ENCODE measurements at places on chromosomes 1 and 21.

DNA sequence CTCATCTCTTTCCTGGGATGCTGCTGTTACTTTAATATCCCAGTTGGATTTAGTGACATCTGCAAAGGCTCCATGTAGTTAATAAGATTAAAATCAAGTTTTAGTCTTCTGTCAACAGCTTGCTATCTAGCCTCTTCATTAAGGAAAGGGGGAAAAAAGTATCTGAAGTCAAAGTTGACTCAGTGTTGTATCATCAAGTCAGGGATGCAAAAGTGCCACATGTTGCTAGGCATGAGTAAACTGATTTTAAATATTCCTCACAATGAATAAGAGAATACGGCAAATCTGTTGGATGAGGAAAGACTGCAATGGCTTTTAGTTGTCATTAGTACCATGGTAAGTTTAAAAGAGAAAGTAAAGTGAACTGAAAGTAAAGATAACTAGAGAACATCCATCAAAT, 383.2 kb upstream of the ZRANB2 start:
- DNase-seq: no peak

- no peak for DNase-seq
Measured at GRCh38 chr21:44884097-44884496, 10.6 kb upstream of the PTTG1IP start.

DNA sequence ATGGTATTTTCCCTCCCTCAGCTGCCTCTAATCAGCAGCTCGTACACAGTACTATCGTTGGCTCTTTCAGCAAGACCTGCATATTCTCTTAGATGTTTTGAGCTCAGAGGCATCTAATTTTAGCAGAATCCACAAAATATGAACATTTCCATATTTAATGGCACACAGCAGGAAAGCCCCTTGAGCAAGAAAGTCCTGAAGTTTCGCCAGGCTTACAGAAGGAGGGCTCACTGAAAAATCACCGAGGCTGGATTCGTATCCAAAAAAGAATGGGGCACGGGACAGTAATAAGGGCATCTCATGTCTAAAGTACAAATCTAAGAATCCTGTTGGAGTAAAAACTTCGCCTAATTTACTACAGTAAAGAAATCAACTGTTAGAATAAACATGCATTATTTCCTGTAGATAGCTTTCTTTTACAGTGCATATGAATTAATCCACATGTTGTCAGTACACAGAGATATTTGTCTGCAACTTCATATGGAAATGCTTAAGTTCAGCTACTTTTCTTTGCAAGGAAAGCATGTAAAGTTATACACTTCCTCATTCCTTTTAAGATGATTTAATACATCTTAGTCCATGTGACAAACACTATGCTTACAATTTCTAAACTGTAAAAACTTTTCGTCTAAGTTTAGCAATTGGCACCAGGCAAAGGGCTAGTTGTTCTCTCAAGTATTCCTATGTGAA, 1205.3 kb upstream of the ADGRL4 start:
- DNase-seq: no peak

DNA sequence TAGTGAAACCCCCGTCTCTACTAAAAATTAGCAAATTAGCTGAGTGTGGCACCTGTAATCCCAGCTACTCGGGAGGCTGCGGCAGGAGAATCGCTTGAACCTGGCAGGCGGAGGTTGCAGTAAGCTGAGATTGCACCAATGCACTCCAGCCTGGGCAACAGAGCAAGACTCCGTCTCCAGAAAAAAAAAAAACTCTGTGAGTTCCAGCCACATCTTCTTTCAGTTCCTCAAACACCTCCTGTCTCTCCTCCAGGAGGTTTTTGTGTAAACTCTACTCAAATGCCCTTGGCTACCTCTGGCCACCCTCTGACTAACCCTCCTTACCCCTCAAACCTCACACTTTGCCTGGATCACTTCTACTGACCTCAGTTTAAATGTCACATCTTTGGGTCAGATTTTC, 38.1 kb downstream of the RCSD1 start:
- no peak for DNase-seq

GRCh38 chr1:89425056-89425455, 61.2 kb downstream of the GBP6 start:
- DNase-seq: no peak

DNA sequence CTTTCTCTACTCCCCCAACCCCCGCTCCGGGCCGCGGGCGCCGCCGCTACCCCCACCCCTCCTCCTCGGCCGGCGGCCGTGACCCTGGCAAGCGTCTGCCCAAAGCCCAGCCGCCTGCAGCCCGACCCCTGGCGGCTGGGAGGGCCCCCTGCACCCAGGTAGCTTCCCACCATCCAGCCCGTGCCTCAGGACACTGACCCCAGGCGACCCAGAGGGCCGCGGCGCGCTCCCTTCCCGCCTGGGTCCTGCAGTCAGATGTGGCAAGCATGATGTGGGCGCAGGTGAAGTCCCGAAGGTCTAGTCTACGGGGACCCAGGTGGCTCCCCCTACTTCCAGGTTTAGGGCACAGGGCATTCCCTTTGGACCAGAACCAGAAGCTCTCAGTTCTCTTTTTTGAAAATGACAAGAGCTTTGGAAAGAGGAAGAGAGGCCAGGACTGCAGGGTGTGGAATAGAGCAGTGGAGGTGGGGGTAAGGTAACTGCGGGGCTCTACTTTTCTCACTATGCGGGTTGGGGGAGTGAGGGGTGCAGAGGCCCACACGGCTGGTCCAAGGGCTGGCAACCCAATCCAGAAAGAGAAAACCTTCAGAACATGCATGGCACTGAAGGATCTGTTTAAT, at the start of gene DENND4B:
Gene DENND4B, minus strand, starts transcription at position 97 of the 620 bp plus-strand sequence. CDS start 2,344 bp downstream, outside the sequence.
- DNase-seq: peak; percentile 80

DNA sequence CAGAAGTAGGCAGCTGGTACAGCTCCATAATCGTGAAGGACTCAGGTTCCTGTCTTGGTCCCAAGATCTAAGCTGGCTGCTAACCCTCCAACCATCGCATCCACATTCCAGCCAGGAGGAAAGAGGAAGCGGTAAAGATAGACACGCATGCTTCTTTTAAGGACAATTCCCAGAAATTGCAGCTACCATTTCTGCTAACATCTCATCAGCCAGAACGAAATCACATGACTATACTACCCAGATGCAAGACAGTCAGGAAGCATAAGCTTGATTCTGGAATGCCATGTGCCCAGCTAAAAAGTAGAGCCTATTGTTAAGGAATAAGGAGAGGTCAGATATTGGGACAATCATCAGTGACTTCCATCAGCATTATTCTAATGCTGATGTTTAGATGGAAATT, 110.4 kb downstream of the EPHB2 start:
- no peak for DNase-seq

- DNase-seq: no peak
Measured at GRCh38 chr1:53766831-53767405, 28.0 kb upstream of the GLIS1 start.

- no peak for DNase-seq
Measured at GRCh38 chr21:40179166-40179565, 311.9 kb downstream of the PCP4 start.

DNA sequence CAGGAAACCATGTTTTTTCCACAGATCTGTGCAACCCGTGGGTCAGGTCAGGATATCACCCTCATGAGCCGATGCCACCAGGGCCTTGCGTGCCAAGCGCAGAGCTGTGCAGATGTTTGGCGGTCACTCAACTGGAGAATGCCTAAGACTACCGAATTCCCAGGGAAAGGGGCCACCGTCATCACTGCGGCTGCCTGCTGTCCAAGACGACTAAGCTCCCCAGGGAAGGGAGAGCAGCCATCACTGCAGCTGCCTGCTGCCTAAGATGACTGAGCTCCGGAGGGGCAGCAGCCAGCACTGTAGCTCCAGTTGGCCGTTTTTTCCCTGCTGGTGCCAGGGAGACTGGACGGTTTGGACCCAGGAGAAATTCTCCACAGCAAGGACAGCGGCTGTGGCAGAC, 31.1 kb downstream of the AKT3 start:
- DNase-seq: no peak

Data from hippocampal formation (tissue), 2 donors.